ENCODE measurements at places on chromosomes 4 and X.
A peak's percentile ranks its signal among the peaks of the same experiment; 100 is the strongest.

- no peak for DNase-seq
Measured at GRCh38 chrX:103201041-103201440, 13.9 kb upstream of the BEX4 start.

GRCh38 chr4:8738471-8738931, 133.1 kb downstream of the HMX1 start:
- DNase-seq = no peak

DNA sequence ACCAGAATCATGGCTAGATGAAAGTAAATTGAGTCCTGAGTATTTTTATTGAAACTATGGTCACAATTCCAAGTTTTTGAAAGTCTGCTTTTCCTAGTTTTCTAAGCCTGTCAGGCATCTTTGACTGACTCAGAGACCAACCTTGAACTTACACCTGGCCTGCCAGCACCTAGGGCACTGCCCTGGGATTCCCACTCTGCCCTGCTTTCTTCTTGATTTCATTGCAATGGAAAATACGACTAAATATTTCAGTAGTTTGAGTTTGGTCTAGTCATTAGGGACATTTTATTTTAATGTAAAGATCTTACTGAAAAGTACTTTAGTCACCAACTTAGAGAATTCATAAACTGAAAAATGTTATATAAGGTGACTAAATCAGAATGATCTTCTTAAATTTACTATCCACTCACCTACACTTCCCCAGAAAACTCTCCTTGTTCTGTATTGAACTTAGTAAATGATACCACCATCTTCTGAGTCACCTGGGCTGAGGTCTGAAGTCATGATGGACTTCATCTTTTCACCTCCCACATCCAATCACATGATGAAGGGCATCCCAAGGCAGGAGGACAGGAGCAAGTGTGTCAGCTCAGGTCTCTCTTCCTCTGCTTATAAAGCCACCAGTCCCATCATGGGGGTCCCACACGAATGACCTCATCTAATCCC, 11.6 kb upstream of the PYURF start:
- no peak for DNase-seq

DNA sequence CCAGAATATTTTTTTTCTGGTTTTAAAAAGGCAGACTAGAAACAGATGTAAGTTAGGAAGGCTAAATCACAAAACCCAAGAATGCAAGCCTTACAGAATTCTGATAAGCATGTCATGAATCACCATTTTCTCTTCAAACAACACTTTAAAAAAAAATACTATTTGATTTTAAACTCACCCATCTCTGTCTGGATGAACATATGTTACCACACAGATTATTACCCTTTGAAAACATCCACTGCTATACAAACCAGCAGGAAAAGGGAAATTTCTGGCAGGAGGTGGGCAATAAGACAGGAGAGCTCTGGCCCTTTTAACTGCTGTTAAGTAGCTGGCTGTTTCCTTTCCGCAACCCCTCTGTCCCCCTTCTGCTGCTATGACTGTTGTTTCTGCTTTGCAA, 317.7 kb upstream of the NOCT start:
- DNase-seq = no peak

- no peak for DNase-seq
Measured at GRCh38 chr4:82042042-82042441, 331.7 kb downstream of the HNRNPD start.

DNA sequence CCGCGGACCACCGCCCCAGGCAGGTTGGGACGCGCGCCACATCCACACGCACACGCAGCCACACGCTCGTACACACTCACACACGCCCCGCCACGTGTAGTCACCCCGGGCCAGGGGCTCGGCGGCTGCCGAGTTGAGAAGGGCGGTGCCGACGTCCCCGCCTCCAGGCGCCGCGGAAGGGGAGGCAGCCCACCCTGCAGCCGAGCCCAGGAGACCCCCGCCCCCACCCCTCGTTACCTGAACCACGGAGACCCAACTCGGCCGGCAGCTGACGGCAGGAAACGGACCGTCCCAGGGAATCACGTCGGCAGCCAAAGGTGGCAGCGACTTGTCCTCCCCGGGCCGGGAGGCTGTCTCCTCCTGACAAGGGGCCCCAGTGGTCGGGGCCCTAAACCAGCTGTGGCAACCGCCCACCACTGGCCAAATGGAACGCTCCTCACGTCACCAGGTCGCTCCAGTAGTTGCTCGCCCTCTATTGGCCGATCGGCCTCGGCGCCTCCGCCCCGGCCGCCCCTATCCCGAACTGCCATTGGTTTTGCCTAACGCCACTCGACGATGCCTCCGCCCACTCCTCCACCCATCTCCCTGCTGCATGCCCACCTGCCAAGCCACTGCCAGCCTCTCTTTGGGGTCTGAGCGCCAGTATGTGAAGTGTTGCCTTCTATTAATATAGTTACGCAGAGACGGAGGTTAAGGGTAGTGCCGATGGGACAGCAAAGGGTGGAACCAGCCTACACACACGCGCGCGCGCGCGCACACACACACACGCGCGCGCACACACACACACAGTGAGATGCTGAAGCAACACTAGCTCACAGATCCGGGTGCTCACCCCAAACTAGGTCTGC, at the start of gene ZDHHC9:
Gene ZDHHC9, minus strand, starts transcription at position 428 of the 848 bp plus-strand sequence. CDS start 1,941 bp downstream, outside the sequence.
- peak; percentile 66 for DNase-seq

GRCh38 chr4:113383111-113383785, 333.8 kb downstream of the ANK2 start:
- DNase-seq = no peak

DNA sequence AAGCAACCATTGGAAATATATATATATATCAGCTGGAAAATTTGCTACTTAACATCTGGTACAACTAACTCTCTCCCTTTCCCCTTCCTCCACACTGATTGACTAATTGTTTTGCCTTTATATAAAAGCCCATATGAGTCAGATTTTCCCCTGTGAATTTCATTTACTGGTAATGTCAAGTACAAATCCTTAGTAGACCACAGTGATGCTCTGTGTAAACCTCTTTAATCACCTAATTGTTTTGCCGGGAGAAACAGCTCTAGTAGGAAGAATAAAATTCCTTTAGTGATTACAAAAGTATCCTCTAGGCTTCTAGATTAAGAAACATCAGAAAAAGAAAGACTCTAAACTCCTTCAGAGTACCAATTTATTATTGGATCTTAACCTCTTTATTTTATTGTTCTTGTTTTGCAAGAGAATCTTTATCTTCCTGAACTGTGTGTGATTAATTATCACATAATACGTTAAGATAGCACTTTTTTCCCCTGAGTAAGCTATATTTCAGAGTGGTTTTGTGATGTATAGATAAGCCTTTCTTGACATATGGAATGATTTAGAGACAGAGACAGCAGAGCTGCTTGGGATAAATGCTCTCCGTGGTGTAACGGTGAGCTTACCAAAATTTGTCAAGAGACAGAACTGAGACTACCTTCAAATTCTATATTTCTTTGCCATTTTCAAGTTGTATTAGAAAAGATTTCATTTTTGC, 1606.4 kb upstream of the TENM3 start:
- DNase-seq = no peak

DNA sequence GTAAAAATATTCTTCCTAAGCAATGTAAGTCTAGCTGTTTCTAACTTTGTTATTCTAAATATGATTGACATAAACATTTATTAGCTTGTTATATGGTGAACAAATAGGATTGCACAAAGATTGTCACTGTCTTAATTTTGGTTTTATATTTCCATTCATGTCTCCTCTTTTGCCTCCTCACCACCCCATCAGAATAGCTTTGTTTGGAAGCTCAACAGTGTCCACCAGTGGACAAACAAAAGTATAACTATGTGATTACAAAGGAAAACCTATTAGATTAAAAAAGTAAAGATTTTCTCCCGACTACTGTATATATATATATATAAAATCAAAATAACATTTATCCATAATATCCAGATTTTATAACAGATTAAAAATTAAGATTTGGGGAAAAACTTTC, 468.2 kb downstream of the ZIC3 start:
- DNase-seq = no peak

DNA sequence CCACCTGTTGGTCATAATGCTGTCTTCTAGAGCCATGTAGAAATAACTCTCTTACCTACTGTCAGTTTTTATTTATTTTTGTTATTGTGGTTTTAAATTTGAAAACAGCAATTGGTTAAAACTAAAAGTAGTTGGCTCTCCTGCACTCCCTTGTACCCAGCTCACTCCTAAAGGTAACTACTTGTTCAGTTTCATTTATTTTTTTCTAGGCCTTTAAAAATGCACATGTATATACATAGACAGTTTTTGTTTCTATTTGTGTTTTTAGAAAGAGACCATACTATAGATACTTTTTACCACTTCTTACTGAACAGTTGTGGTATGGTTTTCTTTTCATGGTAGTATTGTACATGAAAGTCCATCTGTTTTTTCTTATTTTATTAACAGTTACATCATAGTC, 16.8 kb downstream of the SMAD1 start:
- no peak for DNase-seq

- DNase-seq = no peak
Measured at GRCh38 chr4:189124149-189124758, 816.4 kb upstream of the FRG1 start.

GRCh38 chr4:87192145-87192919, 28.1 kb downstream of the KLHL8 start:
- no peak for DNase-seq

DNA sequence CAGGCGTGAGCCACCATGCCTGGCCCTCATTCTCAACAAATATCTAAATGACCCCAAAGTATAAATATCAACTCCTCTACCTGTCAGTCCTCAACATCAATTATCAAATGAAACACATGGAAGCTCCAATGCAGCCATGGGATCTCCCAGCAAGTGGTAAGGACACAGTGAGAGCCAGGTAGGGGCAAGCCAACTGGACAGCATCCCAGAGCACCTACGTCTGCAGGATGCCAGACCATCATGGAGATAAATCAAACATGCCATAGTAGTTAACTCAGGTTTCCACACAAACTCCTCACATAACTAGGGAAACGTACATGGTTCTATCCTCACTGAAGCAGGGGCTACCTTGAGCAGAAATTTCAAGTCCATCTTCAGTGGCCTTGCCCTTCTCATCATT, 159.9 kb upstream of the MED14 start:
- no peak for DNase-seq

DNA sequence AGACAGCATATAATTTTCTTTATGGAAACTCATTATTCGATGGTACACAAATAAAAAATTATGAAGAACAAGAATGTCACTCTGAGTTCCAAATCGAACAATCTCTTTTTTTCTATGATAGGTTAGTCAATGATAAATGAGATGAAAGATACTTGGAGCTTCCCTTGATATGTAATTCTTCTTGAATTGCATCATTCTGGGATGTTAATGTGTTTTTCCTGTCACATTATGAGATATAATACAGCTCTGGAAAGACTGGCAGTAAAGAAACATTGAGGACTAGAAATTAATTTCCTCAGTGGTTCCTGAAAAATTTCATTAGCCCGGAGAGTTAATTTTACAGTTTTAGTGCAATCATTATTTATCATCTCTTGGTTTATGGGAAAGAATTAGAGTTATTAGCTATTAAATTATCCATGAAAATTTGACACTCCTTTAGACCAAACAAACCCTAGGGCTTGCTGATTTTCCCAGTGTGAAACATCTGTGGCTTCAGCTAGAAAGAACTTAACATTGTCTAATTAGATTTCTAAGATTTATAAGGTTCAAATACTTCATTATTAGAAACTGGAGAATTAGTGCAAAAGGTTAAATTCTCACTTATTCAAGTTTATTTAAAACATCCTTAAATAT, 1546.6 kb upstream of the TENM3 start:
- no peak for DNase-seq

- no peak for DNase-seq
Measured at GRCh38 chr4:4762909-4763821, 96.3 kb upstream of the MSX1 start.

- no peak for DNase-seq
Measured at GRCh38 chrX:55004231-55004630, 4.1 kb downstream of the APEX2 start.

DNA sequence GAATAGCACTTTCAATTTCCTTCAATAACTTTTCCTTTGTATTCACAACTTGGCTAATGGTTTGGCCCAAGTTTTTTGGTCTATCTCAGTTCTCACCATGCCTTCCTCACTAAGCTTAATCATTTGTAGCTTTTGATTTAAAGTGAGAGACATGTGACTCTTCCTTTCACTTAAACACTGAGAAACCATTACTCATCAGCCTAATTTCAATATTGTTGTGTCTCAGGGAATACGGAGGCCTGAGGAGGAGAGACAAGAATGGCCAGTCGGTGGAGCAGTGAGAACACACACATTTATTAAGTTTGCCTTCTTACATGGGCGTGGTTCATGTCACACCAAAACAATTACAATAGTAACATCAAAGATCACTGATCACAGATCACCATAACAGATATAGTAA, 56.7 kb downstream of the TSPAN5 start:
- DNase-seq = no peak

- no peak for DNase-seq
Measured at GRCh38 chr4:114156371-114156770, 176.9 kb upstream of the ARSJ start.

DNA sequence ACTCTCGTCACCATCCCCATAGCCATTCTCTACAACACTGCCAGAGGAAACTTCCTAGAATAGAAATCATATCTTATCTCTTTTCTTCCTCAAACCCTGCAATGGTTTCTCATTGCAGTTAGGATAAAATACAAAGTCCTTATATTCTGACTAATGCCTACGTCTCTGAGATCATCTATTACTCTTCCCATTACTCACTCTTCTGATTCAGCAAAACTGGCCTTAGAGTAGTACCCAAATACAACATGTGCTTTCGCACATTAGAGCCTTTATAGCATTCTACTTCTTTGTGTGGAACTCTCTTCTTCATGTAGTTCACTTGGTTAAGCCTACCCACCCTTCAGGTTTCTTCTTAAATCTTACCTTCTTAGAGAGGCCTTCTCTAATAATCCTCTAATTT, 28.0 kb downstream of the LHFPL1 start:
- no peak for DNase-seq

DNA sequence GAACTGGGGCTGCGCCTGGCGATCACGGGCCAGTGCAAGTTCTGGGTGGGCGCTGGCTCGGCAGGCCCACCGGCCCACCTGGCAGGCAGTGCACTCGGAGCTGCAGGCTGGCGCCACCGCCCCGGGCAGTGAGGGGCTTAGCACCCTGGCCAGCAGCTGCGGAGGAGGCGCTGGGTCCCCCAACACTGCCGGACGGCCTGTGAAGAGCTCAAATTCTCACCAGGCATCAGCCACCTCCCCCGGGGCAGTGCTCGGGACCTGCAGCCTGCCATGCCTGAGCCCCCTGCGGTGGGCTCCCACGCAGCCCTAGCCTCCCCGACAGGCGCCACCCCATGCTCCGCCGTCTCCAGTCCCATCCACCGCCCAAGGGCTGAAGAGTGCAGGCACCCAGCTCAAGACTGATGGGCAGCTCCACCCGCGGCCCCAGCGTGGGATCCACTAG, 7.1 kb upstream of the ZNF330 start:
- no peak for DNase-seq

DNA sequence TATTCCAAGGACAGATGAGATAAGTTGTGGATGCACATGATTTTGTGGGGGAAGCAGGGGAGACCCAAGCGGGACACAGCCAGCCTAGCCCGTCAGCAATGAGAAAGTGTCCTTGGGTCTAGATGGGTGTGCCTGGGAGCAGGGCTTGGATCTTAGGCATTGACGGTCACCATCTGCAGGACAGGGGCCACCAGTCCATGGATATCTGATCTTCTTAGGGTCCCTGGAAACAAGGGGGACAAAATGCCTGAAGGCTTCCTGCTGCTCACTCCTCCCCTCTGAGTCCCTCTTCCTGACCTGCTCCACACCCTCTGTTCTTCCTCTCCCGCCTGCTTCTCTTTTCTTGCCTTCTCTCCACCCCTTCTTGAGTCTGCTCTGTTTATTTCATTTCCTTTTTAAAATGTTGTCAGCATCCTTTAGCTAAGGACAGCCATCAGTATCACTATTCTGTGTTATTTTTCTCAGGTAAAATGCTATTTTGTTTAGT, 298.4 kb downstream of the RAPGEF2 start:
- DNase-seq = no peak
